ENCODE measurements at places on chromosomes 5 and 9. TPM values are rescaled to one million over a fixed set of nuclear protein-coding genes. Genes with fewer than 3 reads are reported as not detected.

GRCh38 chr9:115198001-115198400 lies 80.0 kb upstream of the TNC start:
- no peaks in the 10 kb centered on the region for H3K36me3 ChIP-seq
- no peaks in the 10 kb centered on the region for H3K4me1 ChIP-seq
- DNase-seq = no peak

- no peak overlapping the region for H3K4me3 ChIP-seq
- H3K27me3 ChIP-seq = no peaks in the 10 kb centered on the region
- H3K4me1 ChIP-seq = no peaks in the 10 kb centered on the region
- DNase-seq = no peak
- H3K27ac ChIP-seq = no peak overlapping the region
These were observed 222.0 kb downstream of the EDIL3 start for GRCh38 chr5:84162695-84163094.

LVRN gene
- total RNA-seq = not detected

IL9 gene
- not detected for total RNA-seq

SLC23A1 gene
- not detected for total RNA-seq

PCDHA9 gene
- not detected for total RNA-seq

Measured in natural killer cell (primary cell).